ENCODE measurements at places on chromosomes 6 and 20.

DNA sequence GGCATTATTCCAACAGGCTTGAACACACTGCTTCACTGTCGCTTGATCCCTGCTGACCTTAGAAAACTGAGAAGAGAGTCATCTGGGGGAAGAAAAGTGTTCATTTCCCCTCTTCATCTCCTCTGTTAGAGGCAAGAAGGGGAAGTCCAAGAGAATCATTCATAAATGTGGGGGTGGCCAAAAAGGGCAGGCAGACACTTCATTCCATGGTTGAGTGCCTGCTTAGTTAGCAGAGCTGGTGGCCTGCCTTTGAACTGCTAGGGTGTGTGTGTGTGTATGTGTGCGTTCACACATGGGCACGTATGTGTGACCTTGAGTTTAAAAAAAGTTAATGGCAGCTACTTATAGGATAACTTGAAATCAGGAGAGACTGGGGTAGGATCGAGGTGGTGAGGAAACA is 39.4 kb upstream of the RFPL4B start:
- DNase-seq: no peak

DNA sequence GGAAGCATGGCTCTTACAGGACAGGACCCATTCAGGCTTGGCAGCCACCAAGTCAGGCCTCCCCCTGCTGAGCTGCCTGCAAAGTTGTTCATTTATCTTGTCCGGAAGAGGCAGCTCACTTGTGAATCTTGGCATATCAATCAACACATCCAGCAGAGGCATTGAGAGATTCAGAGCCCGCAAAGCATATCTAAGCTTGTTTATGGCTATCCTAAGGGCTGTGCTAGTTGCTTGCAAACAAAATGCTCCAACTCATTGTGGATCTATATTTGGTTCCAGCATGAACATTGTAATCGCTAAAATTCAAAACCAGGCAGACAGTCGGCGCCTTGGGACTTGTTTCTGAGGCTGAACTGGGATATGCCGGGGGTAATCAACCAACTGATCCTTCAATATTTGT is 106.1 kb downstream of the UNC5CL start:
- no peak for DNase-seq

DNA sequence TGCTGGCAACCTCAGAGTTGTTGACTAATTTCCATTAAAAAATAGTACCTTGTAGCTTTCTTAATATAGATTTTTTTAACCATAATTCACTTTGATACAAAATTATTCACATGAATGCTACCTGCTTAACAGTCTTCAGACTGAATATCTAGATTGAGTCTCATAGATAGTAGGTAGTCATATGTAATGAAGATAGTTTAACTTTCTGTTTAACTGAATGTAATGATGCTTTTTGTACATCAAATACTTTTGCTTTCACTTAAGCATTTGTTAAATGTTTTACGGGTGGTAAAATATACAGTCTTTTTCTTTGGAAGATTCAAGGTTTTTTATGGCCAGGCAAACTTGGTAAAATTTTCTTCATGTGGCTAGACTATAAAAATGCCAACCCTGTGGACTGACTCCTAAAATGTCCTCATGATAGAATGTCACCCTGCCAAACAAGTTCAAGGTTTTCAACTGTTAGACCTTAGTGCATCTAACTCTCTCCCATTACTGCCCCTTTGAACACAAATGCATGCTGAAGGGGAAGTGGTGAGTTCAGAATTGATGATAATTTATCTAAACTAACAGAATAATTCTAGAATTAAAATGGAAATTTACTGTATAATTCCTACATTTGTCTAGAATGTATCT is 16.4 kb downstream of the TBPL1 start:
- DNase-seq: no peak

DNA sequence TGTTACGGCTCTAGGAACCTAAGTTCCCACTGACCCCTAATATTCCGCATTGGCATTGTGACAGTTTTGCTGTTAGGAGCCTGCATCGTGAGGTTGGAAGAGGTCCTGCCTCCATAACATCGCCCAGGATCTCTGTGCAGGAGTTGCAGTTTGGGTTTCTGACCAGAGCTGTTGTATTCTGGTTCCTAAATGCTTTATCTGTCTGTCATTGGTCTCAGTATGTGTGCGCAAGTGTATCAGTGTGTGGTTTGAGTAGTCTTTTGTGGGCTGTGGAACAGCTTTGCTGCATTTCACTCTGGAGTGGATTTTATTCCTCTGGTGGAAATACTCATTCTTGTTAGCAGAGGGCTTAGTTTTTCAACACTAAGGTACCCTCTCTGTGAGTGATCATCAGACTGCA is 95.6 kb downstream of the CDYL start:
- no peak for DNase-seq

- no peak for DNase-seq
Observed at GRCh38 chr6:161254464-161255253, 19.2 kb downstream of the AGPAT4 start.

- DNase-seq: peak; percentile 30
Observed at GRCh38 chr6:30613251-30614043, 3.6 kb downstream of the PPP1R10 start.

DNA sequence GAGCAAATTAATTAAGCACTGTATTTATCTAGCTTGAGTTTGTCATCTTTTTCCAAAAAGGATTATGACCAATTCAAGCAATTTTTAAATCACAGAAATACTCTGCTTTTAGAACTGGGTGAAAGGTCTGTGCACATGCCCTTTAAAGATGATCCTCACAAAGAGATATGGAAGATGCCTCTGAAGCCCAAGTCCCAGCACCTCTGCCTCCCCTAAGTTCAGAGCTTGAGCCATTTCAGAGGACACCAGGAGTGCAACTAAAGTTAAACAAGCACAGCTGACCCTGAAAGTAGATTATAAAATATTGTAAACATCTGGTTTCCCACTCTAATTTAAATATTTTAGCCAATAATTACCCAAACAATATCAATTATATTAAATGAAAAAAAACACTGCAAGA is 139.5 kb upstream of the BEND6 start:
- no peak for DNase-seq

GRCh38 chr20:58845706-58846105 is 5.0 kb downstream of the GNAS-AS1 start:
- DNase-seq: no peak

Measured in A172 (cell line).